ENCODE measurements at places on chromosomes 11 and 22.

GRCh38 chr22:17988800-17989513 lies 35.4 kb downstream of the MICAL3 start:
- no peak for DNase-seq

DNA sequence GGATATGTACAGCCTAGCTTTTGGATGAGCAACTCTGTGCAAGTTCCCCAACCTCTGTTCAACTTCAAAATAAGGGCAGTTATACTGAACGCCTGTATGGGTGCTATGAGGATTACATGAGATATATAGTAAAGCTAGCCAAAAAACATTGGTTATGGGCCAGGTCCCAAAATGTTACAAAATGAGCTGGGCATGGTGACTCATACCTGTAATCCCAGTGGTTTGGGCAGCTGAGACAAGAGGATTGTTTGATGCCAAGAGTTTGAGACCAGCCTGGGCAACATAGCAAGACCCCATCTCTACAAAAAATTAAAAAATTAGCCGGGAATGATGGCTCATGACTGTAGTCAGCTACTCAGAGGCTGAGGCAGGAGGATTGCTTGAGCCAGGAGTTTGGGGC lies 118.4 kb downstream of the TEAD1 start:
- no peak for DNase-seq

DNA sequence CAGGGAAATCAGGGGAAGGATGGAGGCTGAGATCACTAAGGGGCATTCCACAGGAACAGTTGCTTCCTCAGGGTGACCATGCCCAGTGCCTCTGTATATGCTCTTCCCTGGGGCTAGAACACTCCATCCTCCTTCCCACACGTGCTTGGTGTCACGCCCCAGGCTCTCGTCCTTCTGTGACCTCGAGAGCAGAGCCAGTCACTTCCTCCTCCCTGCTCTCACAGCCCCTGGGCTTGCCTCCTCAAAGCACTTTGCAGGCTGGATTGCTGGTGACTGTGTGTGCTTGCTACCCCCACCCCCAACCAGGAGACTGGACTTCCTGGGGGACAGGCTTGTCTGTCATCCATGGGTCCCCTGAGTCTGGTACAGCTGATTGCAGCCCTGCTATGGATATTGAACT lies 56.5 kb upstream of the AMPD3 start:
- DNase-seq: no peak

- DNase-seq: no peak
Measured at GRCh38 chr11:109821511-109821910, 271.7 kb upstream of the ZC3H12C start.

- DNase-seq: no peak
Measured at GRCh38 chr11:1235306-1235900, 12.5 kb downstream of the MUC5B start.

GRCh38 chr11:62958547-62959421 lies 26.0 kb downstream of the SLC22A6 start:
- no peak for DNase-seq

- DNase-seq: no peak
Measured at GRCh38 chr11:59615120-59615636, 396 bp downstream of the OSBP start.

GRCh38 chr11:70067591-70068341 lies 10.4 kb upstream of the ANO1 start:
- DNase-seq: no peak

GRCh38 chr22:20578707-20579106 lies 71.3 kb downstream of the MED15 start:
- DNase-seq: no peak

DNA sequence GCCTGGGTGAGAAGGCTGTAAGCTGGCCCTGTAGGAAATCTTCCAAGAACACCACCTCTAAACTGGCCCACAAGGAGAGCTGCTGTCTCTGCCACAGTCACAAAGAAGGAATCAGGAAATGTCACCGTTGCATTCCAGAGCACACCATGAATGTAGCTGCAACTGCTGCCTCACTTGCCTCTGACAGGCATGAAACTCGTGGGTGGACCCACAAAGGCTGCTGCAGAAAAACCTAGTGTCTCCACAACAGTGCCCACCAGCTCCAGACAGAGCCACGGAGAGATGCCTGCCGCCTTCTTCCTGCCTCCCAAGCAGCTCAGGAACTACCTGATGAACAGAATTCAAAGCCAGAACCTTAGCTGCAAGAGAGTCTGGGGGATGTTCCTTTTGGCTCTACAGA lies 10.5 kb downstream of the DNAJB13 start:
- no peak for DNase-seq

GRCh38 chr11:103541186-103541795 lies 432.1 kb downstream of the DYNC2H1 start:
- no peak for DNase-seq

- no peak for DNase-seq
Measured at GRCh38 chr22:22896601-22897000, 9.0 kb downstream of the IGLL5 start.

GRCh38 chr11:86617502-86617901 lies 54.9 kb downstream of the ME3 start:
- DNase-seq: no peak

DNA sequence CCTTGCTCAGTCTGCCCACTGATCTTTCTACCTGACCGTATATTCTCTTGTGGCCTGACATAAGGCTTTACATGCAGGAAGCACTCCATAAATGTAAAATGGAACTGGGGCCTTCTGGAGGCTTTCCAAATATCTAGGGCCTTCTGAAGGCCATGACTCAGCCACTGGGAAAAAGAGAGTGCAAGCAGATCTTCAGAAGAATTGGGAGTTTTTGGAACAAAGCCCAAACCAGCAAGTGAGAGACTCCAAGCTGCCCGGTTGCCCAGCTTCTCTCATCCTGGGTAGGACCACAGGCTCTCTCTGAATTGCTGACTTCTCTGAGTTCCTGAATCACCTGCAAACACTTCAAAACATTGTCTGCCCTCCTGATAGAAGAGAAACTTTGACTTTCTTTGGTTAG lies 107.9 kb upstream of the BMAL1 start:
- no peak for DNase-seq

DNA sequence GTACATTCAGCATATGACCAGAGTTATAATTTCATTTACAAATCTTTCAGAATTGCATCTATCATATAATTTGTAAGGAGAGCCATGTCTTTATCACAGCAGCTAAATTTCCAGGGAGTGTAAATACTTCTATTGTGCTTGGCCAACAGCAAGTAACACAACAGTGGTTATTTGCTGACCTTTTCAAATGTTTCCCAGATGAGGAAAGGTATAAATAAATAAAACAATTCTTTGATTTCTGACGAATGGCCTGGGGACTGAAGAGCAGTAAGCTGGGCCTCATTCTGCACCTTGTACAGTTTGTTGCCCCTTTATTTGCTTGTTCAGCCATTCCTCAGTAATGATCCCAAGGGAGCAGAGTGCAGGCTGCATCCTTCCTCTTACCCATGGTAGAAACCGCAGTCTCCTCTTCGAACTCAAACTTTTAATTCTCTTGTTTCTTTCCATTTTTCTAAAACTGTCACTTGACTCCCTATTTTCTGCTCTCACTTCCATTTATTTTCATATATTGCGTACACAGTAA lies 132.8 kb downstream of the DDX10 start:
- no peak for DNase-seq

DNA sequence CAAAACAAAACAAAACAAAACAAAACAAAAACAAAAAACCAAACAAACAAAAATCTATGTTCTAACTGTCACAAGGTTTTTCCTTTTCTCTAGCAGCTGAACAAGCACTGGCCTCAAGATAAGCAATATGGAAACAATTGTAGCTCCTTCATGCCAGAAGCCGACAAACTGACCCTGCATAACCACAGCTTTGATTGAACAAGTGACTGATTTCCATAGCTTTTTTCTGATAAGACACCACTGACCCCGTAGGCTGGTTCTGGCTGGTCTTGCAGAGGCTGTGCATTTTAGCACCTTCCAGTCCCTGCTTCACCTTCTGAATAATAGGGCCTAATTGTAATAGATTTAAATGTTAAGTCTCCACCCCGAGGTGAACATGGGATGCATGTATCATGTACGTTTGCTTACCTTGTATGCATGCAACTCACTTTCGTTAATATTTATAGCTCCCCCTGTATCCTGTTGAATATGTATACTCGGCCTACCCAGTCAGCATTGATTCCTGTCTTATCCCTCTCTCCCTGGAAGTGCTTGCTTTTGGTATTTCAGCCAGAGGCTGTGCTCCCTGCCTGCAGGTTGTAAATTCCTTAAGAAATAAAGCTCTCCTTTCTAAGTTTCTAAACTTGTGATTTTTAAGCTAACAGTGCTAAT lies 49.6 kb downstream of the CNTF start:
- no peak for DNase-seq

All from NT2/D1 (cell line).